Tracheal epithelial cell (primary cell): ENCODE measurements at places on chromosomes 12 and 14. TPM values are rescaled to one million over a fixed set of nuclear protein-coding genes. Genes with fewer than 3 reads are reported as not detected.

PSEN1 gene
- total RNA-seq, result 58.6 and 80.0 TPM in 2 replicates

GLT8D2 gene
- total RNA-seq, result 0.43 and 2.9 TPM in 2 replicates

SLC2A3 gene
- 8.3 and 96.9 TPM in 2 replicates for total RNA-seq

HOXC10 gene
- 2.2 TPM in 1 of 2 replicates, not detected in the other for total RNA-seq

CLEC2B gene
- 4.1 and 11.9 TPM in 2 replicates for total RNA-seq

HOXC9 gene
- 0.72 TPM in 1 of 2 replicates, not detected in the other for total RNA-seq

SRP54 gene
- total RNA-seq, result 59.3 and 70.8 TPM in 2 replicates

ZNF219 gene
- total RNA-seq, result 10.2 and 23.1 TPM in 2 replicates

NAA30 gene
- total RNA-seq, result 16.8 and 19.0 TPM in 2 replicates

GPR135 gene
- 0.43 and 0.96 TPM in 2 replicates for total RNA-seq

OR4M1 gene
- not detected in 2 replicates for total RNA-seq

TRMT5 gene
- total RNA-seq, result 17.8 and 23.7 TPM in 2 replicates

DEPDC4 gene
- total RNA-seq, result 1.5 and 1.7 TPM in 2 replicates

TMCC3 gene
- total RNA-seq, result 7.2 and 24.3 TPM in 2 replicates
